ENCODE measurements at places on chromosomes 7 and 10.
A peak's percentile ranks its signal among the peaks of the same experiment; 100 is the strongest.

DNA sequence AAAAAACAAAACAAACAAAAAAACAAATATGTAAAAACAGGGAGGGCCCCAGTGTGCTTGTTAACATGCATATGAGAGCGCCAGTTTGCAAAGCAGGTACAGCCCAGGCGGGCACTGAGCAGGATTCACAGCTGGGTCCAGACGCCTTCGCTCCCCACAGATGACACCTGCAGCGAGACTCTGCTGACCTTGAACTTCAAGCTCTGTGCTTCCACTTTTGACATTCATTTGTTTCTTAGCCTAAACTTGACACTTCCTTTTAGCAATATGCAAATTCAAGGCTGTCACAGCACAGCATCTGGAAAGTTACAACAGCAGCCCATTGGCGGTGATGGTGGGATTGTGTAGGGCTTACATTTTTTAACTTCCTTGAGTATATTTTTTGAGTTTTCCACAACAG is 88.8 kb upstream of the TNS3 start:
- DNase-seq, result no peak

DNA sequence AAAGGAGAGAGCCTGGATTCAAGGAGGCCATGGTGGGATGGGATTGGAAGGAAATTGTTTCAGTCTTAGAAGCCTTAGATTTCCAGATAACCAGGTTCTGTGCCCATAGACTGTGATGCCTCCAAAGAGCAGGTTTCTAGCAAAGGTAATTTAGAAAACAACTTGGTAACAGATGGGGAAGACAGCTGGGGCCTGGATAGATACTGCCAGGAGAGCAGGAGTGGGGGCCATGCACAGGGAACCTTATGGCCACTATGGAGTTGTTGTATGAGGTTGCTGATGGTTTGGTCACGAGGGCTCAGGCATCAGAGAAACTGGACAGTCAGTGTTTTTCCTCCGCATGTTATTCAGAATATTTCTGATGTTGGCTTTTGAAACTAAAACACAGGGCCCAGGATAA is 901.9 kb downstream of the LRMDA start:
- no peak for DNase-seq

DNA sequence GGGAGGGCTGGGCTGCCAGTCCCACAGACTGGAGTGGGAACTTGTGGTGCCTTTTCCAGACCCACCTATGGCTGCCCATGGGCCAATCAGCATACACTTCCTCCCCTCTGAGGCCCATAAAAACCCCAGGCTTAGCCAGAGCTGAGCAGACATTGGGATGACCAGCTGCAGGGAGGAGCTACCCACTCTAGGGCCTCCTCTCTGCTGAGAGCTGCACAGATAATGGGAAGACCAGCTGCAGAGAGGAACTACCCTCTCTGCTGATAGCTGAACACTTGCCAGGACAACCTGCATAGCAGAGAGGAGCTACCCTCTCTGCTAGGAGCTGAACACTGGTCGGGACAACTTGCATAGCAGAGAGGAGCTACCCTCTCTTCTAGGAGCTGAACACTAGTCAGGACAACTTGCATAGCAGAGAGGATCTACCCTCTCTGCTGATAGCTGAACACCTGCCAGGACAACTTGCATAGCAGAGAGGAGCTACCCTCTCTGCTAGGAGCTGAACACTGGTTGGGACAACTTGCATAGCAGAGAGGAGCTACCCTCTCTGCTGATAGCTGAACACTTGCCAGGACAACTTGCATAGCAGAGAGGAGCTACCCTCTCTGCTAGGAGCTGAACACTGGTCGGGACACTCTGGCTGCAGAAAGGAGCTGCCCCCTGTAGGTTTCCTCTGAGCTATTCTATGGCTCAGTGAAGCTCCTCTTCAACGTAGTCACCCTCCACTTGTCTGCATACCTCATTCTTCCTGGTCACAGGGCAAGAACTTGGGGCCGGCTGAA is 88.3 kb upstream of the CACUL1 start:
- DNase-seq, result no peak

DNA sequence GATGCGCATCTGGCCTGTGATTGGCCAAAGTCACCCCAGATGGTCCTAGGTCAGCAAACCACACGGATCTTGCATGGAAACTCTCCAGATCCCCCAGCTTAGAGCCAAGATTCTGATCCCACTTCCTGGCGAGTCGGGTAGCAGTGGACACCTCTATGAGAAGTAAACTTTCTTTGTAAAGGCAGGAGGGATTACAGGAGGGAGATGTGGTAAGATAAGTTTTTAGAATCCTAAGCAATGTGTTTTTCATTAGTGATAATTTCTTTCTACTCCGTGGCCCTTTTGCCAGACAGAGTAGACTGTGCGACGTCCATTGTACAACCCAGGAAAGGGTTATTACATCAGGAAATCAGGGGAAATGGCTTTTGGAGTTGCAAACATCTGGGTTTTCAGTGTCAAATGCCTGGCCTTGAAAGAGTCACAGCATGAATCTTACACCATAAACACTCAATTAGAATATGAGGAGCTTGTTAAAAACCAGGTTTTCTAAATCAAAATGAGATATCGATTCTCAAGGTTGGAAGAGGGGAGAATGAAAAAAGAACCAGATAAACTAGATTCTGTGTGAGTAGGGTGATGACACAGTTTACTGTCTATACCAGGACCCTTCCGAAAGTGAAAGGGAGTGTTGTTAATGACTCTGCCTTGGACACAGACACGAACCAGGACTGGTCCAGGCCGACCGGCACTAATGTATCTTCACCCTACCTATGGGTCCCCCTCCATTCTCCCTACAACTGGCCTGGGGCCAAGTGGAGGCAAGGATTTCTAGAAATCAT is 61.9 kb upstream of the WAC start:
- no peak for DNase-seq

DNA sequence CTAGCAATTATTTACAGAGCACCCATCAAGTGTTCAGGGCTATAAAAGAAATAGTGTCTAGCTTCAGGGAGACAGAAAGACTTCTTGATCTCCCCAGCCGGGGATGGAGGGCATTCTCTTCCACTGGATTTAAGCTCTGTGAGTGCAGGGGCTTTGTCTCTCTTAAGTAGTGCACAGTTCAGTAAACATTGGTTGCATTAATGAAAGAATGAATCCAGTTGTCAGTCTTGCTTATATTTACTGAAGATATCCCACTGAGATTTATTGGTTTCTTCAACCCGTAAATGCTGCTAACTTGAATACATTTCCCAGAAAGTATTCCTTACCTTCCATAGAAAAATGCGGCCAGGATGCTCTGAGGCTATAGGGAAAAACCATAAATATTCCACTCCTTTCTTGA is 41.9 kb downstream of the AUTS2 start:
- DNase-seq, result no peak

- peak; percentile 9 for DNase-seq
These were observed 316.5 kb downstream of the ADARB2 start for GRCh38 chr10:1420661-1421362.

GRCh38 chr7:128934361-128935341 is 3.1 kb upstream of the IRF5 start:
- DNase-seq, result no peak

DNA sequence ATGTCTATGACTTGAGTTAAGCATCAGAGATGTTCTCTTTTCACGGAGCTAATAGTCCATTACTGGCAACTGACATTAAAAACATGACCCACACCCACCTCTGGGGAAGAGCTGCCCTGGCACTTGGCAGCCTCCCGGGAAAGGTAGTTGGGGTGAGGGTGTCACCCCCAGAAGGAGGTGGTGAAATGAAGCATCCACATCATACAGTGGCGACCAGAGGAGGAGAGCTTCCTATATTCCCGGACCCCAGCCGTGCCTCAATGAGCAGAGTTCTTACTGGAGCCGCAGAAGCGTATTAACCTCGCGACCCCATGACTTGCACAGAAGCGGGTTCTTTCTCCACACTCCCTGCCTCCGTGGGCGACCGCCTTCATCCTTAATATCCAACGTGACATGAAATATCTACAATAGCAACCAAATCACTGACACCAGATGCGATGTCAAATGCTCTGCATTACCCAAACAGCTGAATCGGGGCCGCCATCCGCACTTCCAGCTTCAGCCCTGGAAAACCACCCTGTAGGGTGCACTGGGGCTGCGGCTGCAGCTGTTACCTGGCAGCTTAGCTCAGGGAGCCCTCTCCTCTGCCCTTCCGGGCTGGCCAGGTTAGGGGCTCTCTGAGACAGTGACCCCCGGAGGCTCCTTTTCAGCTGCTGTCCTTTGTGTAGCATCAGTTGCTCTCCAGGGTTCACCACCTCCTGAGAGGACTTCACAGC is 103.1 kb upstream of the PARD3 start:
- no peak for DNase-seq

GRCh38 chr7:84998665-84999064 is 188.2 kb downstream of the SEMA3D start:
- no peak for DNase-seq

GRCh38 chr7:41501006-41501405 is 201.9 kb downstream of the INHBA start:
- DNase-seq, result no peak

DNA sequence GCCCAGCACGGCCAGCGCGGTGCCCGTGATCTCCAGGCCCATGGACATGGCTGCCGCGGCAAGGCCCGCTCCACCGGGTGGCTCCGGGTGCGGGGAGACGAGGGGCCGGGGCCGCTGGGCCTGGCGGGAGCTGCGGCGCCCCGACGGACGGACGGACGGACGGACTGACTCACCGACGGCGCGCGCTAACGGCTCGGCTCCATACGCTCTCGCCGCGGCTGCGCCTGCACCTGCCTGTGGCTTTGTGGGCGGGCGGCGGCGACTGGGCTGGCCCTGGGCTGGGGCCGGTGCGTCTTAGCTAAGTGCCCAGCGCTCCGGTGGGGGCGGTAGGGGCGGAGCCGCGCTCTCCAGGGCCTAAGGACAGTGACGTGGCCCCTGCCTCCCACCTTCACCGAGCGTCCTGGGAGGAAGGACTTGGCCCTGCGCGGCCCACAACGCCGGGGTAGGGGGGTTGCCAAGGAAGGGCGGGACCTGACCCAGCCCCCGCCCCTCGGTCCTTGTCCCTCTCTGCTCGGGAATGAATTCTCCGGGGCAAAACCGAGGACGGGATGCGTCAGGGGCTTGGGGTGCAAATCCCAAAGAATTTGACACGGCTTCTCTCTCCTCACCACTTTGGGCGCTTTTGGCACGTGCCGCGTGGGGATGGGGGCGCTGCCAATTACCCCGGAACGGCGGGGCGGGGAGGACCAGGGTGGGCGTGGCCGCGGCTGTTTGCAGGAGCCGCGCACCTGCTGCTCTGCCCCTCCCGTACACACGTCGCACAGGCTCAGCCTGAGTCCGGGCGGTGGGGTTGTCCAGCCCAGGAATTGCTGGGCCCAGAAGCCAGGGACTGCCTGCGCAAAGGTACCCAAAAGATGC is at the start of gene CLDN3:
Gene CLDN3 (minus strand): TSS at position 269 of the 858 bp plus-strand sequence. CDS start 221 bp downstream, at position 48.
- DNase-seq, result no peak

- DNase-seq, result no peak
These were observed 47.7 kb upstream of the SFMBT2 start for GRCh38 chr10:7458556-7458955.

GRCh38 chr10:110931769-110932381 is 12.5 kb downstream of the SHOC2 start:
- DNase-seq, result no peak

DNA sequence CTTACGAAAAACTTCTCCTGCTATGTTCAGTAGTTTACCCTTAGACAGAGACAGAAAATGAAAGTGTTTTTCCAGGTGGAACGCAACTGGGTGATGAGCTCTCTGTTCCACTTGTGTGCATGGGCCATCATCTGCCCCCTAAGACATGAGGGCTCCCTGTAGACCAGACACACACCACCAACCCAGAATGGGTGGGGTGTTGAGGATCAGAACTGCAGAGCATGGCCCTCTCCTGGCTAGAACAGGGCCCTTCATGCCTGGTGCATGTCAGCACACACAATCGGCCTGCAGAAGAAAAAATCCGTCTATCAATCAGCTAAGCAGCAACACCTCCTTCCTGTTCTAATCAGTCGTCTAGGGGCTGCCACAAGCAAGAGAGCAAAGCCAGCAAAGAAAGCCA is 186.2 kb upstream of the INHBA start:
- no peak for DNase-seq

- DNase-seq, result no peak
These were observed 34.2 kb downstream of the AP5Z1 start for GRCh38 chr7:4809666-4810065.

DNA sequence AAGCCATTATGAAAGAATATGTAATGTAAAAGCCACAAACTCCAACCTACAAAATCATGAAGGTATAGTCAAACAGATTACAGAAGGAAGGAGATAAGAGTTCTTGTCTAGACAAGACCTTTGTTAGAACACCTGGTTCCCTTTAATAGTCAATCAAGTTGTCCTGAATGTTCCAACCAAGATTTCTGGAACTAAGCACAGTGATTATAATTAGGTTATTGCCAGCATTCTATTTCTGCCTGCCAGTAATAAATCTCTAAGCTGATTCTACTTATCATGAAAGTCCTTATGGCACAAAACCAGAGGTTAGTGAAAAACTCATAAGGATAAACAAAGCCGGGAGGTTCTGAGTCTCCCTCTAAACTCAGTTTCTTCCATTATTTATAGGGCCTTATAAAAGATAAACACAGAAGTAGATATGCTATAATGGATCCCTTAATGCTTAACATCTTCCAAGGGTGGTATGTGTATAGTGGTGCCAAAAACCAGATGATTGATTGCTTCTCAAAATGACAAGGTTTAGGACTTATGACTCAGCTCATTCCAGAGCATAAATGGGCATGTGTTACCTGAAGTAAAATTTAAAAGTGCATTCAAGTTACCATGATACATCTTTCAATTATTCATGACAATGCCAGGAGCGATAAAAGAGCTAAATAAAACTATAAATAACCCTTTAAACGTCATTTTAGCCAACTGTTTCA is 237.2 kb downstream of the CSTF2T start:
- no peak for DNase-seq

- DNase-seq, result no peak
These were observed 734.3 kb upstream of the POT1 start for GRCh38 chr7:125663961-125664360.

GRCh38 chr7:33334349-33334748 is 205.0 kb downstream of the BBS9 start:
- no peak for DNase-seq

DNA sequence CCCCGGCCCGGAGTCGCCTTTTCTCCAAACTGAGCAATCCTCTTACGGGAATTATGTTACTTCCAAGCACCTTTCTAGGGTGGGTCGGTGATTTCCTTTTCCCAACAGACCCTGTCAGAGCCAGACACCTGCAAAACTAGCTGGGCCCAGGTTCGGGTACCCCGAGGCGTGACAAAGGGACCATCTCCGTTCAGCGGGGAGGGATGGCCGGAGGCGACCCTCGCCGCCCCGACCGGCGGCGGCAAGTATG is 445 bp downstream of the PPA1 start:
- DNase-seq, result no peak

DNA sequence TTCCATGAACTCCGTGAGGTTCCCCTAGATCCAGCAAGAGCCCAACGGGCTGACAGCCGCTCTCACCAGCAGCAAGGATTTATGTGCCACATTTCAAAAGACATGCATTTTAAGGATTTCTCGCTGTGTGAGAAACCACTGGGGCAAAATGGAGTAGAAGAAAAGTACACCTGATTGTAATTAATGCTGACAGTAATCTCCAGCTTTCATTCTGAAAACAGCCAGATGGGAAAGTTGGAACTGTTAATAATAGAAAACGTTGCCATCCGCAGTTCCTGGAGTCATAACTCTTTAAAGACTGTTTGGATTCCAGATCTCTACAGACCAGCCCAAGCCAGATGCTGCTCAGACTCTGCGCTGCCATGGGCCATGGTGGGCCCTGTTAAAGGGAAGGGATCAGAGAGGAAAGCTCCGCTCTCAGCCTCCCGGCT is 216.9 kb upstream of the GLI3 start:
- DNase-seq, result no peak
